Stimulated activated naive CD4-positive, alpha-beta T cell treated with Interleukin-2 at 50 U/mL for 16 hours (primary cell): ENCODE measurements at places on chromosomes 12 and 14.
A peak's percentile ranks its signal among the peaks of the same experiment; 100 is the strongest.

- DNase-seq: peak; percentile 73
Observed at GRCh38 chr12:57127726-57128518, at the start of gene LRP1. Gene LRP1 (plus strand): TSS chr12:57128483. CDS start chr12:57128965, 482 bp downstream.

DNA sequence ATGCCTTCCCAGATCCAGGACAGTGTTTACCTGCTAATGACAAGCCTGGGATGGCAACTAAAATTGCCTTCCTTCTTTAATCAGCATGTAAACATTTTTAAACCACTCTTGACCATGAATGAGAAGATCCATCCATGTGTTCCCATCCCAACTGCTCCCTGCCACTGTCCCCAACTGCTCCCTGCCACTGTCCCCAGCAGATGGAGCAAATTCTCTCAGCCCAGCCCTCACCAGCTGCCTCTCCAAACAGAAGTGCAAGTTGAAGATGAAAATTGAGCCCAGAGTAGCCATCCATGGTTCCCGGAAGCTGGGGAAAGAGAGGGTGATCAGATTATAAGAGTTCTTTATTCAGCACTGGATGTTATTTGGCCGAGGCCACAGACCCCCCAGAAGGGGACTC lies 133.1 kb downstream of the SLC15A4 start:
- DNase-seq: no peak

DNA sequence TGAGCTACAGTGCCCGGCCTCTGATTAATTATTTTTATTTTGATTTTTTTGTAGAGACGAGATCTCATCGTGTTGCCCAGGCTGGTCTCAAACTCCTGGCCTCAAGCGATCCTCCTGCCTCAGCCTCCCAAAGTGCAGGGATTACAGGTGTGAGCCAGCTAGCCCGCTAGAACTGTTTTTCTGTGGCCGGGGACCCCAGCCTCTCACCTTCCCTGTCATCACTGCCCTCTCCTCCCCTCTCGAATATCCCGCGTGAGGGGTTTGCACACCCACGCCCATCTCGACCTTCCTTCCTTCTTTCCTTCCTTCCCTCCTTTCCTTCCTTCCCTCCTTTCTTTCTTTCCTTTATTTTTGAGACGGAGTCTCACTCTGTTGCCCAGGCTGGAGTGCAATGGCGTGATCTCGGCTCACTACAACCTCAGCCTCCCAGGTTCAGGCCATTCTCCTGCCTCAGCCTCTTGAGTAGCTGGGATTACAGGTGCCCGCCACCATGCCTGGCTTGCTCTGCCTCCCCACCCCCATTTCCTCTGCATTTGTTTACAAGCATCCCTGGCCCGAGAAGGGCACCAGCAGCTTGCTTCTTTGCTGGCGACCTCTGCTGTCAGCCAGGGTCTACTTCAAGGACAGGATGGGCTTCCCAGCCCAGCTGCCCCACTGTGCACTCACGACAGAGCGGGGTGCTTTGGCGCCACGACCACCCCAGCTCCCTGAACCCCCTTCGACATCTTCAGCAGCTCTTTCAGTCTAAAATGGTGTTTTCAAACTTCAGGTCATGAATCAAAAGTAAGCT lies 4.3 kb upstream of the TRAF3 start:
- DNase-seq: no peak

DNA sequence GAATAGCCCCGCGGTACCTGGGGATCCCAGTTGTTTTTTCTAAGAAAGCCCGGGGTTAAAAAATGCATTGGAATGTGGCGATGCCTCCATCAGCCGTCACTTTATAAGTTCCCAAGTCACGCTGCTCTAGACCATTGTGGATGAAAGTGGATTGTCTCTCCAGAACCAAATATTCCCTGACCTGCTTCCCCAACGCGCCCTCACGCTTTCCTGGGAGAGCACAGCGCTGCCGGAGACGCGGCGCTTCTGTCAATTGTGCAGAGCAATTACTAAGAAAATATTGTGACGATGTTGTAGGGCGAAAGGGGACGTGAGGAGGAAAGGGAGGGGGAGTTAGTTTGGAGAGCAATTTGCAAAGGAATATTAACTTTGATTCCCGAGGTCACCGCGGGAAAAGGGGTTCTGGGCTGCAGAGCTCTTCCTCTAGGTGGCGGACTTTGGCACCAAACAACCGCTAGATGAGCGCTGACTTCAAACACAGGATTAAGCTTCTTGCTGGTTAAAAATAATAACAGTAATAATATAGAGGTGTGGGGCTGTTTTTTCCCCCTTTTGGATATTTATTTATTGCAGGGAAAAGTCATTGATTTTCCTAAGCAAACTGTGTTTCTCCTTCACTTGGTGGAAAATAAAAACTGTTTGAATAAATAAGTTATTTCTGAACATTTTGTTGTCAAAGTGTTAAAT lies 9.6 kb upstream of the FOXG1 start:
- no peak for DNase-seq

GRCh38 chr12:91574391-91574790 lies 391.8 kb upstream of the DCN start:
- no peak for DNase-seq

- no peak for DNase-seq
Observed at GRCh38 chr12:113926788-113927187, 39.3 kb downstream of the RBM19 start.

GRCh38 chr14:38727731-38728130 lies 375.3 kb downstream of the SEC23A start:
- DNase-seq: no peak

GRCh38 chr14:47365233-47365632 lies 310.2 kb downstream of the MDGA2 start:
- DNase-seq: no peak

- DNase-seq: peak; percentile 70
Observed at GRCh38 chr12:94147991-94148738, at the start of gene PLXNC1. Gene PLXNC1 (plus strand): TSS chr12:94148577. CDS start chr12:94148972, 395 bp downstream.

- no peak for DNase-seq
Observed at GRCh38 chr12:15928870-15929571, 17.9 kb downstream of the DERA start.

DNA sequence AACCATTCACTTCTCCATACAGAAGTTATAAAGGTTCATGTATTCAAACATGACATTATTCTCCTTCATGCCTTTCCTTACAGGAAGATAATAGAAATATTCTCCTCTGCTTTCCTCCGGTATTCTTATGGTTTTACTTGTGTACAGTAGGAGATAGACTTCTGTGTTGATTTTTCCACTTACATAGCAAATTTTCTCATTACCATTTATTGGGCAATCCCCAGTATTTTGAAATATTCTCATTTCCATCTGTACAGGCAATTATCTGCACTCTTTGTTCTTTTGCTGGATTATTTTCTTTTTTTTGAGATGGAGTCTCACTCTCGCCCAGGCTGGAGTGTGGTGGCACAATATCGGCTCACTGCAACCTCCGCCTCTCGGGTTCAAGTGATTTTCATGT lies 11.0 kb downstream of the PXMP2 start:
- DNase-seq: no peak

DNA sequence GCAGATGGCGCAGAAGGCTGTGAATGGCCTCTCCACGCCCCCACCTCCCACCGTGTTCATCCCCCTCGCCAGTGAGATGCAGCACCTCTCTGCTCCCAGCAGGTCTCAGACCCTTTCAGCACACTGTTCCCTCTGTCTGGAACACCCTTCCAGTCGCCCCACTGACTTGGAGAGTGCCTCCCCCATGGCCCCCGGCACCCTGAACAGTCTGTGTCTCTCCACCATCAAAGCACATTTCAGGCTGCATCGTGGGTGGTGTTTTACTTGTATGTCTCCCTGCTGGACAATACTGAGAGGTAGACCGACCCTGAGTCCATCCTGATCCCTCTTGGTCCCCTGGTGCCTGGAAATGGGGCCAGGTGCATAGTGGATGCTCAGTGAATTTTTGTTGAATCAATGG lies 34.9 kb downstream of the CACNA2D4 start:
- DNase-seq: no peak

DNA sequence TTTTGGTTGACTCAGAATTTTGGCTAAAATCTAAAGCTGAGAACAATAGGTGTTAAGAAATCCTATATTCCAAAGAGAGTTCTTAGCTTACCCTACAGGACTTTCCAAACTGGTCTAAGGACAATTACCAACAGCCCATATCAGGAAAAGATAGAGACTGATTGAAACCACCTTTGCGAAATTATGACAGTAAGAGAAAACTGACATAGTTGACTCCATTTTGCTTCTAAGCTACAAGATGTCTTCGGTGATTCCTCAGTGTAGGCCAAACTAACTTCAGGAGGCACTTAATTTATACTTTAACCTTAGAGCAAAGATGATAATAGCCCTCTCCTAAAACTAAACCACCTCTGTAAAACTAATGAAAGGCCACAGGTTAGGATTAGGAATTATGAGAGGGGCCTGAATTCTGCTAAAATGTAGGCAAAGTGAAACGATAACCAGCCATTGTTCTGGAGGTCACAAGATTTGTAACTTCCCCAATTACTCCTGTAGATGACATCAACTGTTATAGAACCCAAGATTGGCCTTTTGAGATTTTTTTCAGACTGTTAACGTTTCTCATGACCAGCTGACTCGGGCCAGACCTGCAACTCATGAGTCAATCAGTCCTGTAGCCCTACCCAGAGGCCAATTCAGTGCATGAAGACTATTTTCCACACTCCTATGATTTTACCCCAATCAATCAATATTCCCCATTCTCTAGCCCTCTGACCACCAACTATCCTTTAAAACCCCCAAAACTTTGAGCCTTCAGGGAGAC lies 43.0 kb downstream of the KLRG1 start:
- DNase-seq: no peak

DNA sequence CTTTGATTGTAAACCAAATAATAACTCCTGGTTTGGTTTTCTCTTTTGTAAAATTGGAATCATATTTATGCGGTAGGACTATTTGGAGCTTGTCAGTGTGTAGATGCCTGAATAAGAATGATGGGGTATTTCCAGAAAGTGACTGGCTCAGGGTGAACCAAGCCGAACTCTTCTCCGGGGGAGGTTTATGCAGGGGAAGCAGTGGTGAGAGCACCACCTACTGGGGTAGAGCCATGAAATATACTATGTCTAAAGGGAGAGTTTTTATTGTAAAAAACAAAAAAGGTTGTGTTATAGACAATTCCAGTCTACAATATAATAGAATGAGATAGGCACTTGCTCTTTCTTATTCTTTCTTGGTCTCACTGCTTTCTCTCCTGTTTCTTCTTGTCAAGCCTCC lies 222.9 kb upstream of the SLC16A7 start:
- DNase-seq: no peak

- no peak for DNase-seq
Observed at GRCh38 chr14:58994130-58994529, 194.3 kb upstream of the DAAM1 start.

GRCh38 chr12:15201456-15201855 lies 19.8 kb downstream of the RERG start:
- no peak for DNase-seq

GRCh38 chr14:96729889-96730288 lies 67.3 kb upstream of the VRK1 start:
- DNase-seq: no peak

- no peak for DNase-seq
Observed at GRCh38 chr12:31984806-31985591, 25.8 kb downstream of the RESF1 start.

DNA sequence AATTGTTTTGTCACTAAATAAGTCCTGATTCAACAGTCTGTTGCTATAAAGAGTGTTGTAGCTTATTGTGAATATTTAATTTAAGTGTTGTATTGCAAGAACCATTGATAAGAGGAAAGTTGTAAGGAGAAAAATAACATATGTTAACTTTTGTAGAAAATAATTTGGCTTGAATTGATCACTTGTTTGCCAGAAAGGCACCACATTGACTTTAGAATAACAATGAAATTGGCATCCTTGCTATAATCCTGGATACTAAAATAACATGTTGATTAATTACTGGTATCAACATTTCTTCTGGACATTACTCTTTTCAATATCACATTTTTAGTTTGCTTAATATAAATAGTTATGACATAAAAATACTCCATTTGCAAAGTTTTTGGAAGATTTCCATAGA lies 159.0 kb downstream of the MGAT4C start:
- no peak for DNase-seq

- no peak for DNase-seq
Observed at GRCh38 chr14:23548351-23549318, 2.9 kb downstream of the ZFHX2 start.

GRCh38 chr14:30410986-30411385 lies 148.0 kb upstream of the G2E3 start:
- no peak for DNase-seq
